ENCODE measurements at places on chromosomes 6 and 20.

DNA sequence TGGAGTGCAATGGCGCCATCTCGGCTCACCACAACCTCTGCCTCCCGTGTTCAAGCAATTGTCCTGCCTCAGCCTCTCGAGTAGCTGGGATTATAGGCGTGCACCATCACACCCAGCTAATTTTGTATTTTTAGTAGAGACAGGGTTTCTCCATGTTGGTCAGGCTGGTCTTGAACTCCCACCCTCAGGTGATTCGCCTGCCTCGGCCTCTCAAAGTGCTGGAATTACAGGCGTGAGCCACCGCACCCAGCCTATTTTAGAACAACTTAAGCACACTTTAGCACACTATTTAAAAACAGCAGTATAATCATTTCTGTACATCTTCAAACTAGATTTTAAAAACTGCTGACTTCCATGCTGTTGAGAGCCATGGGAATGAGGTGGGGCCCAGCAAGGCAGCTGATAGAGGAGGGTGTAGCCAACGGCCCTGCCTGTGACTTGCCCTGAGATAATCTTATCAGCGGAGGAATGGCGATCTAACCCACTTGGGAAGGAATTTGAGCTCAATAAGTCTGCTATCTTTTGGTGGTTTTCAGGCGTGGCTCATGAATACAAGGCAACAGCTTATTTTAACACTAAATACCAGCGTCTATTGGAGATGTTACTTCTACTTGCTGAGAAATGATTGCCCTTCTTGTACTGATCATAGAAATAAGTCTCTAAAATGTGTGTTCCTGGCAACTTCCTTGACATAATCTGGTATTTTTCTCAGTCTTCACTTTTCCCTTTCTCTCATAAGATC is 12.1 kb downstream of the ZDHHC14 start:
- no peak for DNase-seq

DNA sequence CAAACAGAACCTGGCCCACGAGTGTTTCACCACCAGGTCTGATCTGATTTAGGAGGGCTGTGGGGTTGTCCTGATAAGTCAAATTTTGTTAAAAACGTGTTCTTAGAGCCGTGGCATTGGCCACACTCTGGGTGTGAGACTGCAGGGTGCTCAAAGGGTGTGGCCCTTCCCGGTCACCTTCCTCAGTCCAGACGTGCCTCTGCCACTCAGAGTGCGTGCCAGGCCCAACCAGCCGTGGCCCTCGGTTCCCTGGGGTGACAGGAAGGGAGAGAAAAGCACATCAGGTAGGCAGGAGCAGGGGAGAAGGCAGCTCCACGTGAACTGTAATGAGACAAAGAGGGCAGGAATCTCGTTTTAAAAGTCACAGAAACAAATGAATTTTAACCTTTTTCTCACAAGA is 115.4 kb downstream of the FAM120B start:
- no peak for DNase-seq

GRCh38 chr20:13008761-13009681 is at the start of gene SPTLC3:
SPTLC3 (plus strand) TSS chr20:13008972; CDS start chr20:13009268, 296 bp downstream.
- DNase-seq = no peak

GRCh38 chr6:160510976-160511617 is 153.0 kb downstream of the LPA start:
- no peak for DNase-seq

GRCh38 chr20:31661625-31662371 is 24.1 kb downstream of the COX4I2 start:
- DNase-seq = peak; percentile 80

DNA sequence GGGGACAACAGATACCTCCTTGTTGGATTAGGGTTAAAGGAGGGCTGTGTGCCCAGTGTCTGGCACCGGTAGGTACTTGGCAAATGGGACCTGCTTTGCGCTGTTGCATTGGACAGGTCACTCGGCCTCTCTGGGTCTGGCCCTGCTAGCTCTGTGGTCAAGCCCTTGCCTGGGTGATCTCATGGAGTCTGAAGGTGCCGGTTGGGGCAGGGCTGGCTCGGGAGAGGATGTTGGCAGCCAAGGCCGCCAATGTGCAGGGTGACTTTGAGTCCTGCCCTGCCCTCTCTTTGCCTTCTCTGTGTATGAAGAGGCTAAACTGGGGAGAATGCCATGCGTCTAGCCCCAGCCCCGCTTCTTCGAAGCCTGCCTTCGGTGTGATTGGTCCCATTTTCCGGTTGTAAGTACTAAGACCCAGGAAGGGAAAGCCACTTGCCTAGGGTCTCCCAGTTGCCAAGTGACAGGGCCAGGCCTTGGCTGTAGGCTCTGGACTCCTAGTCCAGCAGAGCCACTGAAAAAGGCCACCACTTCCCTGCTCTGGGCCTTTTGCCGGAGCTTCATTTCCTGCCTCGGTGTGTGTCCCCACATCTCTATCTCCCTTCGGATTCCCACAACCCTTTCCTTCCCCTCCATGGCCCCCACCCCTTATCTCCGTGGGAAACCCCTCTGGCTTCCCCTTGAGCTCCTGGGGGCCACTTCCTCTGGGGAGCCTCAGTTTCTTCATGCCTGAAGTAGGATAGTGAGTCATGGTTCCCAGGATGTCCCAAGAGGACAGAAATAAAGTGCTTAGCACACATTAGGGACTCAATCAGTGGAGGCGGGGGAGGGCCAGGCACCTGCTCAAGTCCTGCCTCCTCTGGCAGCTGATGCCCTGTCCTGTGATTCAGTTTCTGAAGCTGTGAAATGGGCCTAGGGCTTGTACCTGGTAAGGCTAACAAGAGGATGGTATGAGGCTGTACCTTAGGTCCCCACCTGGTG is 3.9 kb downstream of the SRC start:
- no peak for DNase-seq
